ENCODE measurements at places on chromosomes 12 and 14. TPM values are rescaled to one million over a fixed set of nuclear protein-coding genes. Genes with fewer than 3 reads are reported as not detected.

SRRM4 gene
- total RNA-seq, result 1.9 TPM

DHRS4 gene
- 22.0 TPM for total RNA-seq

NFATC4 gene
- total RNA-seq, result 298 TPM

B3GNT4 gene
- 0.51 TPM for total RNA-seq

PTPN21 gene
- total RNA-seq, result 34.0 TPM
